AG04450 (cell line): ENCODE measurements at places on chromosomes 2 and 18. TPM values are rescaled to one million over a fixed set of nuclear protein-coding genes. Genes with fewer than 3 reads are reported as not detected.

- no peak for DNase-seq
Observed at GRCh38 chr2:96156011-96156820, 11.0 kb upstream of the DUSP2 start.

GRCh38 chr18:32730068-32730467, 42.8 kb downstream of the KLHL14 start:
- no peak for DNase-seq

Gene ALMS1
- polyA plus RNA-seq = 8.1 and 9.3 TPM in 2 replicates

- DNase-seq = no peak
Observed at GRCh38 chr2:168136392-168136977, 110.9 kb downstream of the STK39 start.

DNA sequence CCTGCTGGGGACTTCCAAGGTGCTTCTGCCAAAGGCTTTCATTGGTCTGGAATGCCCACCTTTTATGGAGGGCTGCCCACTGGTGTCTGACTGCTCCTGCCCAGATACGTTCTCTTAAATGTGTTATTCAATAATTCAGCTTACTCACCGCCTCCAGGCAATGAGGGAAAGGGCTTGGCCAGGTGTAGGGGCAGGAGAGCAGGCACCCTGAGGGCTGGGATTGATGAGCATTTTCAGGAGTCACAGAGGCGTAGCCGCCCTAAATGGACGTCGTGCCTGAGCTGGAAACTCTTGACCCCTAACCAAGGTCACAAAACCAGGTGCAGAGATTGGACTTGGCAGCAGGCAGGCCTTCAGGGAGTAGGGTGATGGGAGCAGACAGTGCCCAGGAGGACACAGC, 26.8 kb downstream of the MAL start:
- no peak for DNase-seq

DNA sequence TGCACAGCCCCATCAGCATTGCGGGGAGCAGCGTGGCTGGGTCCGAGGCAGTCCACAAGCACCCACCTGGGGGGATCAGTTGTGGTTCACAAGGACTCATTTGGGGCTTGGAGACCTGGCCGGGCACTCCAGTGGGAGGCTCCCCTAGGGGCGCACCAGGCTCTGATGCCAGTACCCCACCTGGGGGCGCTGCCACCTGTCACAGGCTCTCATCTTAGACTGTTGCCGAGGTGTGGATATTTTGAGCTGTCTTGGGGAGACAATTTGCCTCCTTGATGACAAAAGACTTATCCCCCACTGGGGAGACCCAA, 3.0 kb downstream of the ADRA2B start:
- no peak for DNase-seq

DNA sequence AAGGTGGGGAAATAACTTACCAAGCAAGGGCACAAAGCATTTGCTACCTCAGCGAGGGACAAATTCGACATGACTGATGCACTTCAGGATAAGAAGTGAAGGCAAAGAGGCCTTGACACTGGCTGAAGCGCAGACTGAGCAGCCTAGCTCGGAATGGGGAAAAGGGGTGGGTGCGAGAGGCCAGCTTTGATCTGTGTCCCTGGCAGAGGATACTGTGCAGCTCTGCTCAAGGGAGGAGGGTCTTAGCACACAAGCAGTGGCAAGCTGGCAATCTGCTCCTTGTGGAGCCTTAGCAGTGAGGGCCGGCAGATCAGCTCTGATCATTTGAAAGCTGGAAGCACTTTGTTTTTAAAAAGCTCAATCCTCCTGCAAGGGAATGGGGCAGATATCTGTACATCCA, 222.3 kb downstream of the ZBTB7C start:
- DNase-seq = no peak

DNA sequence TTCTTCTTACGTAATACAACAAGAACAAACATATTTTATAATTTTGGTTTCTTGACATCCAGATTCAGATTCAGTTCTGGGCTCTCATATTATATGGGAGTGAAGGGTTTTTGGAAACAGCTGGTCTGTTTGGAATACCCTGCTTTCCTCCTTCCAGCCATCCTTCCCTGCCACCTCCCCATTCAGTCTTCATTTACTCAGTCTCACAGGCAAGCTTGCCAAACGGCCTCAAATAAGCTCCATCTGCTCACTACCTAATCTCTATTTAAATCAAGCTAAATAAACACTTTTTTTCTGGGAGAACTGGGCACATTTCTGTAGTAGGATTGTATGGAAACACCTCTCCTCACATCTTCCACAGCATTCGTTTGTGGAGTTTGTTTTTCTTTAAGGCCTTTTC, 147.5 kb downstream of the RND3 start:
- no peak for DNase-seq

Gene PLB1
- polyA plus RNA-seq = 1.4 and 1.6 TPM in 2 replicates

- DNase-seq = no peak
Observed at GRCh38 chr2:48707466-48707865, 48.1 kb downstream of the LHCGR start.

GRCh38 chr18:59015531-59016152, 124.0 kb upstream of the SEC11C start:
- DNase-seq = no peak

GRCh38 chr2:145029873-145030272, 510.0 kb upstream of the ZEB2 start:
- no peak for DNase-seq

Gene ZNF142
- 3.5 and 5.5 TPM in 2 replicates for polyA plus RNA-seq

Gene MC2R
- not detected in 2 replicates for polyA plus RNA-seq

Gene TOGARAM2
- 0.30 and 0.42 TPM in 2 replicates for polyA plus RNA-seq

DNA sequence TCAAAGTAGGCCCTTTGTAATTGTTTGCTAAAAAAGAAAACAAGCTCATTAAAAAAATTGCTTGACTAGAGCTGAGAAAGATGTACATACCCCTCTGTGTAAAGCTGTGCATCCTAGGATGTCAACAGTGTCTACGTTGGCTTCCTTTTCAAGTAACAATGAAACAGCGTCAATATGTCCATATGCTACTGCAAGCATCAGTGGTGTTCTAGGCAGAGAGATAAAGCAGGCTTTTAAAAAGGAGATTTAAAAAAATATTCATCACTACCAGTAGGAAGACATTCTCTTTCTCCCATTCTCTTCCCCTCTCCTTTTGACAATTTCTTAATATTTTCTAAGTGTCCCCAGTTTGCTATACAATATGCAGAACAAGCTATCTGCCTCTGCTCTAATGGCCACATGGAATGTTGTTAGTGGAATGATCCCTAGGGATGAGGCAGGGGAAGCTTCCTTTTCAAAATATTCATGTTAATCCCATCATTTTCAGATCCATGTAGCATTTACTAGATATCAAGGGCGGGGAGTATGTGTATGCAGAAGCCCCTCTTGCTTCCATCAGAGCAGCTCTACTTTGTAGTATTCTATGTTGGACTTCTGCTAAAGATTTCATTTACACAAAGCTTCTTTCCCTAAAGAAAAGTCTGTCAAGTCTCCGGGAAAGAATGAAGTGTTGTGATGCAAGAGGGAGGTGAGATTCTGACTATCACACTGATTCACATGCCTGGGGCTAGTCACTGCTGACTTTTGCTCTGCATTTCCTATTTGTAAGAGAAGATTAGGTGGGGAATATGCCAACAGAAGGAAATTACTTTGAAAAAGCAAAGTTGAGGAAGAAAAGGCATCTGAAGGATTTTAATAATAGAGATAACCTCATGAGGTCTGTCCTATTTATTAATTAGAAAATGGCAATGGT, 81.5 kb upstream of the PGAP1 start:
- no peak for DNase-seq

DNA sequence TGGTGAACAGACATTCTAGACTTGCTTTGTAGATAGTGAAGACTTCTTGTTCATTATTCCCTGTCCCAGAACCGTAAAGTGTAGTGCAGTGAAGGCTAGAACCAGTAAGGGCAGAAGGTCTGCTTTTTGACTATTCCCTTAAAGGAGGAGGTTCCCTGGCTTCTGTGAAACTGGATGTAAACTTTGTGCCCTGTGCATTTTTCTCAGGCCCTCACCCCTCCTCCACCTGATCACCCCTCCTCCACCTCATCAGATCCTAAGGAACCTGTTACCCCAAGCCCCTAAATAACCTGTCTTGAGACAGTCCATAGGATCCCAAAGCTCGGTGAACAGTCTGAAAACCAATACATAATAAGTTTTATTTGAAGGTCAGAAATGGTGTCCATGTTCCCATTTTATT, 33.7 kb downstream of the SFT2D3 start:
- DNase-seq = no peak

- DNase-seq = no peak
Observed at GRCh38 chr2:95015261-95015912, 10.1 kb upstream of the MAL start.

Gene KIAA2012
- 0.11 and 0.12 TPM in 2 replicates for polyA plus RNA-seq

- DNase-seq = no peak
Observed at GRCh38 chr2:120986898-120987650, 251.4 kb downstream of the GLI2 start.

DNA sequence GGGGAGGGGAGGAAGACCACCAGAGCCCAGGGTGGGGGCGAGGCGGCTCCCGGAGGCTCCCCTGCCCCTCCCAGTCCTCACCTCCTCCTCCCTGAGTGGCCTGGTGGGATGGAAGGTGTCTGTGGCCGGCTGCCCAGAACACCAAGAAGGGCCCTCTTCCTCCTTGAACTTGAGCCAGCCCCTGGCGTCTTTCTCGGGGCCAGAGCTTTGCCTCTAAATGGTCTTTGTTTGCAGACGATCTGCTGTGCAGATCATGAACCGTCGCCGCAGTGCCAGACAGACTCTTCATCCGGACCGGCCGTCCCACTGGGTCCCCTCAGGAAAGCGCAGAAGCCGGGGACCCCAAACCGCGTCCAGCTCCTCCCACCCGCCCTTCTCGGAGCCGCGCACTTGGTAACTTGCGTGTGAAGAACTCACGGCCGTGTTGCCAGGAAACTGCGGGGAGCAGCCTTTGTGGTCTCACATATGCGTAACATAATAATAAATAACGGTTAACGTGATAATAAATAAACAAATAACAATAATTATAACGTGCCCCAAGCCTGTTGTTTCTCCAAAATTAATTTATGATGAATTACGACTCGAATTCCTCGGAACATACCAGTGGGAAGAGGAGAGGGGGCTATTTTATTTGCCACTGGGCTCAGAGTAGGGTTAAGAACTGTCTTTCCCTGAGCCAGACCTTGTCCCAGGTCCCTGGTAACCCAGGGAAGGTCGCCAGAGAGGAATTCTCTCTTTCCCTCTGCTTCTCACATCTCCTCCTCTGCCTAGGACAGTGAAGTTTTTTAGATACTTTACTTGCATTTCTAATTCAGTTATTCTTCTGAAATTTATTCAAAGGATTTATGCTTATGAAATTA, 41.0 kb downstream of the PTGR3 start:
- DNase-seq = no peak

GRCh38 chr2:163717515-163717914, 18.3 kb downstream of the FIGN start:
- no peak for DNase-seq

Gene DYSF
- 0.02 and 0.07 TPM in 2 replicates for polyA plus RNA-seq

DNA sequence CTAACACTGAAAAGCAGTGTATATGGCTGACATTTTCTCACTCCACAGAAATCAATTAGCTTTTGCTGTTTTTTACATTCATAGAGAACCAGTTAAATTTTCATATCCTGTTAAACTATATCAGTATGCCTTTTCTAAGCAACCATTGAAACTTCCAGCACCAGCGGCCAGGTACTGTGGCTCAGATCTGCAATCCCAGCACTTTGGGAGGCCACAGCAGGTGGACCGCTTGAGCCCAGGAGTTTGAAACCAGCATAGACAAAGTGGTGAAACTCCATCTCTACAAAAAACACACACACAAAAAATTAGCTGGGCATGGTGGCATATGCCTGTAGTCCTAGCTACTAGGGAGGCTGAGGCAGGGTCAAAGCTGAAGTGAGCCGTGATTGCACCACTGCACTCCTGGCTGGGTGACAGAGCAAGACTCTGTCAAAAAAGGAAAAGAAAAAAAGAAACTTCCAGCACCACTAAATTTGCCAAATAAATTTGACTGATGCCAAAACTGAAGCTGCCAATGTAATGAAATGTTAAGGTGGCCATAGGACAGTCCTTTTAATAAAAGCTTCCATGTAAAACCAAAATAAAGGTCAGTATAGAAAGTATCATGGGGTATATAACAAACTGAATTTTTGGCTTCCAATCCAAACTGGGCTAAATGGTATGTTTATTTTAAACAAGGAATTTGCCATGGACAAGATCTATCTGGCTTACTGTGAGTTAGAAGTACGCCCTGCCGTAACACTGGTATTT, 3.5 kb downstream of the SFT2D3 start:
- DNase-seq = no peak

GRCh38 chr2:165844216-165844615, 50.2 kb upstream of the GALNT3 start:
- DNase-seq = no peak

GRCh38 chr2:126879348-126880298, 19.1 kb upstream of the TEX51 start:
- no peak for DNase-seq

DNA sequence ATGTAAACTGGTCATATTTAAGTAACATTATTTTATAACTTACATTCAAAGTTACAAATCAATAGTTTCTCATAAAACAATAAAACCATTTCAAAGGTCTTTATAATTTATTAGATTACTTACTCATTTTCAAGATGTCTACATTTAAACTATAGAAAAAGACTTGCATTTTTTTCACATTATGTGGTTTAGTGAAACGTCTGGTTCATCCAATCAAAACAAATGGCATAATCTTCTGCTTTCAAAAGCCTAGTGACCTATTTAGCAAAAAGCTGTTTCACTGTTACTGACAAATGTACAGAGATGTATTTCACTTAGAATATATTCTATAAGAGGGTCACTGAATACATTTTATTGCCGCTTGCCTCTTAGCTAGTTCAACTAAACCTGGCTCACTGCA, 49.3 kb upstream of the MCM6 start:
- no peak for DNase-seq

DNA sequence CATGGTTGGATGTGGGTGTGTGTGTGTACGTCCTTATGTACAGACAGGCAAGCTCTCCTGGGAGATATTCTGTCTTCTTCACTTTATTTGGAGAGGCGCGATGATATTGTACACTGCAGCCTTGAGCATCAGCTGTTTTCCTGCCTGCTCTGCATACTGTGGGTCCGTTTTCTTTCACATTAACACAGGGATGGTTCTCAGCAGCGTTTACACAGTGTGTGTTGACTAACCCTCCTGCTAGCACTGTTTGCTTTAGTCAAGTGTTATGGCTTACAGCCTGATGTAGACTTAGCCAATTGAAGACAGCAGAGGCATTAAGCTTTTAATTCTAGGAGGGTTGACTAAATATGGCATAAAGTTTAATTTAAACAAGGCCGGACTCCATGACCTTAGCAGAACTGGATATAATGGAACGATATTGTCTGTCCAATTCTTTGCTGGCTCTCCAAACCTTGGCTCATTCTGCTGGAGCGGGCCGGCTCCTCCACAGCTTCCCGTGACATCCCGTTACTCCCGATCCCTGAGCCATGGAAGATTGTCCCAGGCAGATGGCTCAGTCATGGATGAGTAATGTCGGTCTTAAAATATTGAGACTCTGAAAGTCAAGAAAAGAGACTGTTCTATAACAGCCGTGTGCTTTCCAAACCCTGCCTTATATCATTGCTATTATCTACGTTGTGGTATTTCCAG, 134.7 kb downstream of the TPGS2 start:
- DNase-seq = peak; percentile 44

- no peak for DNase-seq
Observed at GRCh38 chr2:237626813-237627440, 460 bp upstream of the LRRFIP1 start.
